ENCODE measurements at places on chromosomes 3 and 15. TPM values are rescaled to one million over a fixed set of nuclear protein-coding genes. Genes with fewer than 3 reads are reported as not detected.

Gene KNG1
- not detected for total RNA-seq

Gene CD96
- not detected for total RNA-seq

Gene NEK10
- total RNA-seq = 1.1 TPM

Gene TNIK
- total RNA-seq = 2.3 TPM

Gene CEMIP
- 1.3 TPM for total RNA-seq

Gene THSD4
- total RNA-seq = 24.4 TPM

Gene ACVR2B
- 3.1 TPM for total RNA-seq

Gene RARB
- total RNA-seq = 10.3 TPM

Gene TMEM207
- total RNA-seq = not detected
